Endothelial cell of umbilical vein (primary cell): ENCODE measurements at places on chromosomes 12 and 14. TPM values are rescaled to one million over a fixed set of nuclear protein-coding genes. Genes with fewer than 3 reads are reported as not detected.

Gene GUCY2C
- total RNA-seq = not detected in 2 replicates

Gene CD69
- 0.49 and 1.2 TPM in 2 replicates for total RNA-seq

Gene TMEM121
- total RNA-seq = 4.8 and 5.3 TPM in 2 replicates

Gene TSHR
- not detected in 2 replicates for total RNA-seq

Gene ACSS3
- 0.53 and 0.86 TPM in 2 replicates for total RNA-seq

Gene WNT1
- not detected in 2 replicates for total RNA-seq

Gene MYBPC1
- total RNA-seq = not detected in 2 replicates

Gene C1S
- total RNA-seq = 0.38 and 0.83 TPM in 2 replicates

Gene GALC
- 14.2 and 15.0 TPM in 2 replicates for total RNA-seq

Gene KCNA5
- not detected in 2 replicates for total RNA-seq

Gene KRT85
- total RNA-seq = not detected in 2 replicates

Gene KRT6B
- total RNA-seq = not detected in 2 replicates

Gene POLR3B
- total RNA-seq = 10.1 and 12.3 TPM in 2 replicates

Gene EID3
- 12.7 and 14.5 TPM in 2 replicates for total RNA-seq

Gene MYL6
- total RNA-seq = 2,364 and 2,543 TPM in 2 replicates

Gene AMN
- total RNA-seq = not detected in 2 replicates

Gene SPRING1
- total RNA-seq = 40.4 and 50.0 TPM in 2 replicates

Gene DCAF4
- total RNA-seq = 8.6 and 14.5 TPM in 2 replicates

GRCh38 chr12:58774731-58775130 is 145.6 kb downstream of the LRIG3 start:
- DNase-seq = no peak

- DNase-seq = no peak
Observed at GRCh38 chr14:87960013-87960787, 32.8 kb downstream of the GALC start.

- DNase-seq = no peak
Observed at GRCh38 chr12:76234741-76235140, 113.5 kb downstream of the BBS10 start.

DNA sequence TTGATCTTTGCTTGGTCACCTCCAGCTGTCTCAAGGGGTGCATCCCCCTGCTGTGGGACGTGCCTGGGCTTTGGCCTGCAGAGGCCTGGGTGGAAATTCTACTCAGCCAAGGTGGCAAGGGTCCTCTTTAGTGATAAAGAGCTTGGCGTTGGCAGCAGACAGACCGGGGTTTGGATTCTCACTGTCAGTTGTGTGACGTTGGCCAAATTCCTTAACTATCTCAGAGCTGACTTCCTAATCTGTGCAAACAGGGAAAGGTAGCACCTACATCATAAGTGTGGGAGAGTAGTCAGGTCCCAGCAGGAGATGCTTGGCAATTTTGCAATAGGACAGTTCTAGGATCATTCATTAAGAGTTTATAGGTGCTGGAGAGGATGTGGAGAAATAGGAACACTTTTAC is 154.3 kb upstream of the GSC start:
- DNase-seq = no peak

- DNase-seq = no peak
Observed at GRCh38 chr12:24860546-24860945, 88.4 kb downstream of the BCAT1 start.

- DNase-seq = no peak
Observed at GRCh38 chr12:367972-368371, 21.1 kb downstream of the KDM5A start.

DNA sequence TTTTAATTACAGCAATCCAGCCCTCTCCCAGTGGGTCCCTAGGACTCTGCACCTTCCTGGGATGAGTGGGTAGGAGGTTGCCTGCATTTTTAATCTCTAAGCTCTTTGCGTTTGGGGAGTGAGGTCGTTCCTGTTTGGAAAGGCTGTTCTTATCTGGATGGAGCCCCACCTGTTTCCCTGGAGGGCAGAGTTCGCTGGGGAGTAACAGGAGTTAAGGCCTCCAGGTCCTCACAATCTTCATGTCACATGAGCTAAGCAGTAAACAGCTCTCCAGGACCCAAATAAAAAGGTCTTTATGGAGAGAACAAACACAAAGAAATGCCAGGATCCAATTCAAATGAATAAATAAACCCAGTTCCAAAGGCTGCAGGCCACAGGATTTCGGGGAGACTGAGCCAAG is 56.0 kb upstream of the RFLNA start:
- no peak for DNase-seq

- no peak for DNase-seq
Observed at GRCh38 chr12:3357950-3358525, 133.0 kb upstream of the PRMT8 start.

DNA sequence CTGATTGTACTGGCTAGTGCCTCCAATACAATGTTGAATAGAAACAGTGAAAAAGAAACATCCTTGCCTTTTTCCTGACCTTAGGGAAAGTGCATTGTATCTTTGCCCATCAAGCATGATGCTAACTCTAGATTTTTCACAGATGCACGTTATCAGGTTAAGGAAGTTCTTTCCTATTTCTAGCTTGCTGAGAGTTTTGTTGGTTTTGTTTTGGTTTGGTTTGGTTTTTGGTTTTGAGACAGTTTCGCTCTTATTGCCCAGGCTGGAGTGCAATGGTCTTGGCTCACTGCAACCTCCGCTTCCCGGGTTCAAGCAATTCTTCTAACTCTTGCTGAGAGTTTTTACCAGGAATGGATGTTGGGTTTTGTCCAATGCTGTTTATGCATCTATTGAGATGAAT is 89.0 kb downstream of the BRMS1L start:
- no peak for DNase-seq

GRCh38 chr14:65790172-65790815 is 377.8 kb downstream of the FUT8 start:
- no peak for DNase-seq

GRCh38 chr12:75790219-75790618 is 241.4 kb downstream of the PHLDA1 start:
- no peak for DNase-seq

DNA sequence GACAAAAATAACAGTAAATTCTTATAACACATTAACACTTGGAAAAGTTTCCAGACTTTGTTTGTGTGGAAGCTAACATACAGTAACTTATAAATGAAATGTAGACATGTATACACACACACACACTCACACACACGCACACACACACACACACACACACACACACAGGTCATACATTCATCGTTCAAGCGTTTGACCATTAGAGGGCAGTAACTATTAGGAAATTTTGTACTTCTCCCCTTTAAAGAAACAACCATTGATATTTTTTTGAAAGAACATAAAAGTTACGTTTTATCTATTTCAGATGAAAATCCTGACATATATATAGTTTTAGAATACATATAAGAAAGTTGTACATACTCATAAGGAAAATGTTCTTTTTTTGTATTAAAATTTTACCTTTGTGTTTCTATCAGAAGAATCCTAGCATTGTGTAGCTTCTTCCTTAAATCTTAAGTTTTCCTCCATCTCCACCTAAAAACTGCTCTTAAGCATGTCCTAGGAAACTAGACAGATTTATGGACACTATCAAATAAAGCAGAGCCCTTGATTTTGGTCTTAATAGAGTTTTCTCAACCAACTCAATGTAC is 29.0 kb downstream of the PTPRQ start:
- peak; percentile 65 for DNase-seq

GRCh38 chr12:82966001-82966559 is 279.4 kb downstream of the TMTC2 start:
- peak; percentile 47 for DNase-seq

DNA sequence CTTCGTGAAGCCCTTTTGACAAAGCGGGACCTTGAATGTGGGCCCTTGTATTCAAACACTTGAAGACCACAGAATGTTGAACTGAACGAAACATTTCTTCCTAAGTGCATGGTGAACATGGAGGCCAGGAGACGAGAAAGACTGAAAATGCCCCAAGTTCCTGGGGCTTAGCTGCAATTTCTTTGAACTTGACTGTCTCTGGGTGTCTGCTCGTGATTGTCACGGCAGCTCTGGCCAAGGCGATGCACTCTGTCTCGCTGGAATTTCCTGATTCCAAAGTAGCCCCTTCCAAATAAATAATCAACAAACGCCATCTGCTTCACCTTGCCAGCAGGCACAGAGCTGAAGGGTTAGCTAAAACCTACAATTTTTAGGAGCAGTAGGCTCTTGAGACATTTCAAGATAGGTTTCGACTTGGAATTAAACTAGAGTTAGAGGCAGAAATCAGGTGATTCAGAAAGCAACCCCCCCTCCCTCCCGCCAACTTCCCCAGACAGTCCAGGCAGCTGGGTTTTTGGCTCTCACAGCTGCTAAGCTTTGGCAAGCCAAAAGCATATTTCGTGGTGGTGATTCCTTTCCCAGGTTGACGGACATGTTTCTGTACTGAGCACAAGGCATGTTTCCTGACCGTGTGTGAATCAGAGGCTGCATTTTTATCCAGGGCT is 13.5 kb upstream of the IRF2BPL start:
- peak; percentile 91 for DNase-seq

GRCh38 chr14:68950111-68950510 is 29.0 kb downstream of the ACTN1 start:
- no peak for DNase-seq
